ENCODE measurements at places on chromosomes 3 and 15.

DNA sequence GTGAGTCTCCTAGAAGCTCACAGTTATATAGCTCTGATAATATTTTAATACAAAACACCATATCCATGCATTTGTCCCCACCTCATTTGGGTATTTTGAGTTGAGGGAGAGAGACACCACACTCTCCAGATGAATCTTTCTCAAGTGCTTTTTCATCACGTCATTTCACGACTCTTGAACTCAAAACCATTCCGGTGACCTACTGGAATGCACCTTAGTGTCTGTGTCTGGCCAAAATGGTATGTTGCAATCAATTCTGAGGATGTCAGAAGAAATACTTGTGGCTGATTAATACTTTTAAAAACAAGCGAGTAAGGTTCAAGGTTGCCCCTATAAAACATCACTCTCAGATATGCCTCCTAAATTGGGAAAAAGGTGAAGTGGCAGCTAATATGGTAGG is 352.6 kb upstream of the ICE2 start:
- no peaks in the 10 kb centered on the region for H3K27me3 ChIP-seq
- no peaks in the 10 kb centered on the region for H3K36me3 ChIP-seq
- H3K4me1 ChIP-seq = no peaks in the 10 kb centered on the region
- DNase-seq = no peak
- H3K4me3 ChIP-seq = no peak overlapping the region
- H3K27ac ChIP-seq = no peak overlapping the region

- H3K4me1 ChIP-seq = peaks cover 22% of the 10 kb centered on the region
- DNase-seq = peak; percentile 48
- no peaks in the 10 kb centered on the region for H3K36me3 ChIP-seq
Measured at GRCh38 chr3:23377928-23378672, 175.0 kb downstream of the UBE2E2 start.

- H3K27me3 ChIP-seq = no peaks in the 10 kb centered on the region
- no peak overlapping the region for H3K4me3 ChIP-seq
Measured at GRCh38 chr3:28171962-28172361, 69.5 kb upstream of the CMC1 start.

DNA sequence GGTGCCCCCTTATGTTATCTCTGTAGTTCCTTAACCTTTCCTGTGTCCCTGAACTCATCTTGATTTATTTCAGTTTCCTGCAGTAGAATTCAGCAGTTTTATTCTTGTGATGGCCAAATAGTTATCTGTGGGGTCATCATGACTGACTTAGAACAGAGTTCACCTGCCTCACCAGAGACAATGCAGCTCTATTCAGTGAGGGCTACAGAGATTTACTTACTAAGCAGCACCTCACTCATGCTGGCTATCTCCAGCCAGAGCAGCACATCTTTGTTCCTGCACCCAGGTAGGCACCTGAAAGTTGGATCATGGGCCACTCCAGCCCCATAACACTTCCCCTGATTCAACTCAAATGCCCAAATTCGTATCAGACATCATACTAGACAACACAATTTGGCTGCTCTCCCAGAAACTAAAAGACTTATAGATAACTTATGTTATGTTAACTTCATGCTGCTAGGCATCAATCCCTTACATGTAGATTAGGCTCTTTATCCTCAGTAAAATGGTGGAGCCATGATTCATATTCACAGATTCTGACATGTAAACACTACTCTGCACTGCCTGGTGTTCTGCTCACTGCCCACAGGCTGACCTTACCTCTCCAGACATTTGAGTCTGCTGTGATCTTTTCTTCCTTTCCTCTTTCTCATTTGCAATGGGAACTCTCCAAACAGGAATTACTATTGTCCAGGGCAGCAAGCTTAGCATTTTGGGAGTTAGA is 9.3 kb upstream of the GOLGB1 start:
- H3K4me3 ChIP-seq = no peak overlapping the region
- DNase-seq = no peak

- no peak overlapping the region for H3K4me3 ChIP-seq
- no peak overlapping the region for H3K27ac ChIP-seq
- no peak for DNase-seq
- no peaks in the 10 kb centered on the region for H3K27me3 ChIP-seq
- no peaks in the 10 kb centered on the region for H3K4me1 ChIP-seq
Measured at GRCh38 chr3:54841471-54841870, 86.4 kb downstream of the LRTM1 start.

GRCh38 chr15:39181940-39182339 is 398.9 kb upstream of the THBS1 start:
- no peak overlapping the region for H3K27ac ChIP-seq
- no peaks in the 10 kb centered on the region for H3K27me3 ChIP-seq
- no peak overlapping the region for H3K4me3 ChIP-seq
- no peaks in the 10 kb centered on the region for H3K36me3 ChIP-seq
- no peaks in the 10 kb centered on the region for H3K4me1 ChIP-seq
- DNase-seq = no peak

DNA sequence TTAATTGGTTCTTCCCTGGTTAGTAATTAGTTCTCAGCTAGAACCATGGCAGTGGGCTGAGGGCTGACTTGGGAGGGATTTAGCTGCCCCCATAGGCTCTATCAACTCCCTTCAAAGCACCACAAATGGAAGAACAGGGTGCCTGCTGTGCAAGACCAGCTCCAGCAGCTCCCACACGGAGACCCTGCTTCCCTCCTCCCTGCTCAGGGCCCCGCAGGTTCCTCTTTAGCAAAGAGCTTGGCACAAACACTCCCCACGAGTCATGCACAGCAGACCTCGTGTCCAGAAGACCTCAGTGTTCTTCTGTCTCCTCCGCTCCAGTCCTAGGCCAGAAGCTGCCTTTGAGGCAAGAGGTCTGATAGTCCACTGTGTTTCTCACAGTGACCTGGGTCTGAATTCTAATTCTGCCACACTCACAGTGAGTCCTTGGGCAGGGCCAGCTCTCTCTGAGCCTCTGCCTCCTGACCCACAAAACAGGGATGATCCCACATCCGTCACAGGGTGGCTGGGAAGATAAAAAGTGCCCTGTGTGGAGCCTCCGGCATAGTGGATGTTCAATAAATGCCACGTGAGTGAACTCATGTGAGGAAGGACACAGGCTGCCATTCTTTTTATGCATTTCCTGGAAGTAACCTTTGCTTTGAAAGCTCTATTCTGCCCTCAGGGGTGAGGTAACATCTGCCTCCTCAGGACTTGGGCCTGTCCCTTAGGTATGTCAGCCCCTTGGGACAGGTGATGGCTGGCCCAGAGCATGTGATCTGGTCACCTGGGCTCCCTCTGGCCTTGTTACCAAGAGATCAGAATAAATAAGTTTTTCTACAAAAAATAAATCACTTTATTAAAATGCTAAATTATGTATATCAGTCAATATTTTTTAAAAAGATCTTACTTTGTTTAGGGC is 7.6 kb downstream of the RAB6B start:
- H3K27me3 ChIP-seq = no peaks in the 10 kb centered on the region
- DNase-seq = no peak
- no peak overlapping the region for H3K4me3 ChIP-seq

GRCh38 chr3:30760040-30760695 is 134.3 kb downstream of the GADL1 start:
- no peaks in the 10 kb centered on the region for H3K36me3 ChIP-seq
- no peaks in the 10 kb centered on the region for H3K4me1 ChIP-seq
- no peaks in the 10 kb centered on the region for H3K27me3 ChIP-seq
- H3K27ac ChIP-seq = no peak overlapping the region

DNA sequence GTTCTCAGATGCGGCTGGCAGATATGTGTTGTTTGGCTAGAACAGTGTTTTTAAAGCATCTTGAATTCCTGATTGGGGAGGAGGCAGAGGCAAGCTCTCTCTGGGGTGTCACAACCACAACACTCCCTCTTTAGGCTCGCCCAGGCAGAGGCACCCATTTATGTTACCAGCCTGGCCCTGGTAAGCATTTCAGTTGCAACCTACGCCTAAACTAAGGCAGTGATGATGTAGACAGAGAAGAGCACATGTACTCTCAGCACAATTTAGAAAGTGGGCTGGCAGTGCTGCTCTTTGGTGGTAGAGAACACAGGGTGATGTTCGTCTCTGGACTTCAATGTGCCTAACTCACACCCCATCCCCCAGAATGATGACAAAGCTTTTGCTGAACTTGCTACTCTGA is 41.2 kb upstream of the TJP1 start:
- H3K27ac ChIP-seq = no peak overlapping the region
- no peak overlapping the region for H3K4me3 ChIP-seq
- no peaks in the 10 kb centered on the region for H3K36me3 ChIP-seq
- H3K4me1 ChIP-seq = no peaks in the 10 kb centered on the region
- no peak for DNase-seq

DNA sequence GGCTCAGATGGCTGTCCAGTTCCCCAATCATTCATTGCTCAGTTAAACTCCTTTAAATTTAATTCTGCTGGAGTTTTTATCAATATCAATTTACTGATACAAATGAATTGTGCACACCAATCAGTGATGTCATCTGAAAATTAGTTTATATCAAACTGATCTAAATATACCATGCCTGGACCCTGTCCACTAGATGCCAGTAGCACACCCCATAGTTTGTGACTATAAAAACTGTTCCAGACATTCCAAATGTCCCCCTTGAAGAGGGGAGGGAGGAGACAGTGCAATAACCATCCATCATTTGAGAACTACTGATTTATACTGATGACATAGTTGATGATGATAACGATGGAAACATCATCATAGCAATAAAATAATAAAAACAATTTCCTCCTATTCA is 232.1 kb downstream of the MAGI1 start:
- H3K27ac ChIP-seq = no peak overlapping the region
- no peaks in the 10 kb centered on the region for H3K27me3 ChIP-seq
- no peaks in the 10 kb centered on the region for H3K36me3 ChIP-seq
- H3K4me3 ChIP-seq = no peak overlapping the region
- H3K4me1 ChIP-seq = no peaks in the 10 kb centered on the region

DNA sequence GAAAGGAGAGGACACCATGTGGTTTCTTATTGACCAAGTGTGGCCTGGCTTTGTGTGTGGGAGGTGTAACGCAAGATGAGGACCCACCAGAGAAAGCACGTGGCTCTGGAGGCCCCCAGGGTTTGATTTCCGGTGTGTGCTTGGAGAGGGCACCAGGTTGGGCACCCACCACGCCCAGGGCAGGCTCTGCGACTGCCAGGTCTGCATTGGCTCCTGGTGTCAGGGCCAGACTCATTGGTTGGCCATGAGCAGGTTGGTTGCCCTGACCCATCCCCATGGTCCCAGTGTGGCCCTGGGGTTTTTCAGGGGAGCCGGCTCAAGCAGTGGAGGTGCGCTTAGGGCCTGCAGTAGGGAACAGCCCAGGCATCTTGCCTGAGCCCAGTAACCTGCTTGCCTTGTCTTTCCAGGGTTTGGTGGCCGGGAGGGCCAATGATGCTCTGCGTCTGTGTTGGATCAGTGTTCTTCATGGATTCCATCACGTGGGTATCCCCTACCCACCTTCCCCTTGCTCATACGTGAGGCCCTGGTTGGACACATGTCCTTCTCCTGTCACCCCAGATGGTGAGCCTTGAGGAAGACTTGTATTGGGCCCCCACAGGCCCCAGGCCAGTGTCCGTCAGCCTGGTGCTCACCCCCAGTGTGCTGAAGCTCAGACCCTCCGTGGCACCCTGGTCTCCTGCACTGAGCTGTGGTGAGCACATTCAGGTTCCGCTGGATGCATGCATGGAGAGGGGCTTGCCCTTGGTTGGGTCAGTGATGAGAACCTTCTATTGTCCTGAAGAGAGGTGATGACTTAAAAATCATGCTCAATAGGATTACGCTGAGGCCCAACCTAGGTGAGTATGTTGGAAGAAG is 193.9 kb downstream of the UBE3A start:
- H3K27ac ChIP-seq = no peak overlapping the region
- H3K27me3 ChIP-seq = no peaks in the 10 kb centered on the region
- no peak overlapping the region for H3K4me3 ChIP-seq

All from MM.1S (cell line).